ENCODE measurements at places on chromosomes 2 and 18.
A peak's percentile ranks its signal among the peaks of the same experiment; 100 is the strongest.

- DNase-seq: no peak
Measured at GRCh38 chr2:12980817-12981216, 264.1 kb downstream of the TRIB2 start.

DNA sequence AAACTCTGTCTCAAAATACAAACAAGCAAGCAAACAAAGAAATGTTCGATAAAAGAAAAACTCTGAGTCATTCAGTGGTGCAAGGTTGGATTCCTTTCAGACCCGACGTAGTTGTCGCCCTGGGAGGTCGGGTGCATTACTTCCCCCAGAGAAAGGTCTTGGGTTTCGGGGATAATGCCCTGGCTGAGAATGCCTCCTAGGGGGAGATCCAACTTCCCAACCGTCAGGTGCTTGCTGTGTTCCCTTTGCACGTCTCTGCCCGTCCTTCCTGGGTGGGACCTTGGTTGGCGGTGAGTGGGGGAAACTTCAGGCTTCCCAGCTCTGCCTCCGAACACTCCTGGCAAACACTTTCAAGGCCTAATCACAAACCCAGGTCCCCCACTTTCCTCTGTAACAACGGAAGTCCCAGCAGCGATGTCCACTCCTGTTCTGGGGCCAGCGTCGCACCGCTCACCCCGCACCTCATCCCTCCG is 609 bp downstream of the TPGS2 start:
- peak; percentile 53 for DNase-seq

DNA sequence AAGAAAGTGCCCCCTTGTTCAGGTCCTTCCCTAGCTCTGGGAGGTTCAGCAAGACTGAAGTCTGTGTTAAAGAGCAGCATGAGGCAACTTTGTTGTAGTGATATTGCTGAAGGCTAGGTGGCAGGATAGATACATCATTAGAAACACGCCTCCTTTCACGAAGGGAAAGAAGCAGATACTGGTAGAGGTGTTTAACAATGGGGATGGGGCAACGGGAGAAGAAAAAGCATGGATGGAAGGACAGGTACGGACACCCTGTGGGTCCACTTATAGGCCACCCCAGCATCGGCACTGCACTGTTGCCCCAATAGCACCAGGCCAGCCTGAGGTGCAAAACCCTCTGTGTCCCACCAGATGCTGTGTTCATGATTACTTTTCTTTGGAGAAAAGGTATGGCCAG is 3.5 kb upstream of the IGFBP5 start:
- no peak for DNase-seq

DNA sequence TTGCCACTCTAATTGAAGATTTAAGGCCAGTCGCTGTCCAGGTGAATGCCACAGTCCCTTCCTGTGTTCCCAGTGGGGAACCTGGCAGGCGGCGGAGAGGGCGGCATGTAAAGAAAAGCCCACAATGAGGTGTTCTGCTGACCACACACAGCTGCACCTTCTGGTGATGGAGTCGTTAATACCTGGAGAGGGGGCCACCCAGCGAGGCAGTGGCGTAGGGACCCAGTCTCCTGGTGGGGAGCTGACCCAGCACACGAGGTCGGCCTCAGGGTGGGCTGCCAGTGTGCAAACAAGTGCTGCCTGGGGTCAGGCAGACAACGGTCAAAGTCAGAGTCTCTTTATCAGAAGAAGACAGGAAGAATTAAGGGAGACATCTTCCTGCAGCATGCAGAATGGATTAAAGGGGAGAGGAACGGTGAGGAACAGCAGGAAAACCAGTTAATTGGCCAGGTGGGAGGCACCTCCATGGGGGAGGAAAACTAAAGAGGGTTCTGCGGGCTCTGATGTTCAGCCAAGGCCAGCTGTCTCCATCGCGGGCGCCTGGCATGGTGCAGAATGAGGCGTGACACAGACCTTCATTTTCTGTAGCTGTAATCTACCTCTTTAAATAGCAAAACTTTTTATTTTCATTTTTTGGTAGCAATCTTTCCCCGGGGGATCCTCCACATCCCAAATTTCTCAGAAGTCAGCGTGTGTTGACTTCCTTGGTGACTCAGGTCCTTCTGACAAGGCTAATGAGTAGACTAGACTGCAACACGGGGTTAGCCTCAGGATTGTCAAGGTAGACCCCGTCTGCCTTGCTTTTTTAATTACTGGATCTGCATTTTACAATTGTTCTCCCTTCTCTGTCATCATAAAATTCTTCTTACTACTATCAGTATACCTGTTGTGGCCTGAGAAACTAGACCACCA is 78.3 kb downstream of the SMAD7 start:
- no peak for DNase-seq

DNA sequence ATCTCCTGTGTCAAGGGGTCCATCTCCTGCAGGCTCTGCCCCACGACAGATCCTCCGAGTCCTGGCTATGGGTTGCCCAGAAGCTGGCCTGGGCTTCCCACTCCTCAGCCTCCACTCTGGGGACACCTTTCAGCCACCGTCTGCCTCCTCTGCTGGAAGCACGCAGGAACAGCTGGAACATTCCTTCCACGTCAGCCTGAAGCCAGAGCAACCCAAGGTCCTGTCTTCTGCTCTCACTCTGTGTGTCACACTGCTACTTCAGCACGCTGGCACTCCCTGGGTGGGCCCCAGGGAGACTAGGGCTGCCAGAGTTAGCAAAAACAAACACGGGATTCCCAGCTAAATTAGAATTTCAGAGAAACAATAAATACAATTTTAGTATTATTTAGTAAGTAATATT is 148.8 kb downstream of the HRH4 start:
- no peak for DNase-seq

DNA sequence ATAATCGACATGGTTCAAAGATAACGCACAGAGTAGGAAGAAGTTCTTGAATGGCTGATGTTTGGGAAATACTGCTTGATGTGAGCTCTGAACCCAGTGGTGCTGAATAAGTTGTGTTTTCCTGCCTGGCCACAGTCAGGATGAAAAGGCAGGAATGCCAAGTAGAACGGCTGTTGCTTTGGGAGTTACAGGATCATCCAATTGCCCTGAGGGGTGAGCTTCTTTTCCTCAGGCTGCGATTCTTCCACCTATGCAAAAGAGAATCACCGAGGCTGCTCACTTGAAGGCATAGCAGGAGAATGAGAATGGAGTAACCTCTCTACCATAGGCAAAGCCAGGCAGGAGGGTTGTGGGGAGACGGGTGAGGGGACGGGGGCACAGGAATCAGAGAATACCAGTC is 14.4 kb upstream of the IGFBP2 start:
- peak; percentile 44 for DNase-seq
